ENCODE measurements at places on chromosomes 3 and 15. TPM values are rescaled to one million over a fixed set of nuclear protein-coding genes. Genes with fewer than 3 reads are reported as not detected.

LRRC31 gene
- total RNA-seq, result not detected

DNA sequence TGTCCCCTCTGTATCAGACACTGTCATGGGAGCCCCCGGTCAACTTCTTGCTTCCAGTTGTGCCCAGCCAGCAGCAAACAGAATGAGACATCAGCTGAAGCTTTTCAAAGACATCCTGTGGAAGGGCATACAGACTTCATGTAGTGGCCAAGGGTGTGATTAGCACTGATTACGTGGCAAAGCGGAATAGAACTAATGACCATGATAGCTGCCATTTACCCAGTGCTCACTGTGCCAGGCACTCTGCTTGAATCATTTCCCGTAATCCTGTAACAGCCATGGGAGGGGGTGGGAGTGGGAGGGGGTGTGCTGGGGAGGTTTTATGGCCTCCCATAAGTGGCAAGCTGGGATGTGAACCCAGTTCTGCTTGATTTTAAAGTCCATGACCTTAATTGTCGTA is 29.5 kb downstream of the LPP start:
- DNase-seq, result no peak

GRCh38 chr3:45618081-45618509 is 23.5 kb downstream of the LIMD1 start:
- DNase-seq, result no peak

- no peak for DNase-seq
These were observed 434.9 kb upstream of the TPM1 start for GRCh38 chr15:62607643-62608042.
